ENCODE measurements at places on chromosomes 1 and 21.
A peak's percentile ranks its signal among the peaks of the same experiment; 100 is the strongest.

- no peak for DNase-seq
Measured at GRCh38 chr1:111516005-111516535, 12.6 kb upstream of the ADORA3 start.

GRCh38 chr21:18089786-18090185 lies 154.8 kb upstream of the CHODL start:
- no peak for DNase-seq

DNA sequence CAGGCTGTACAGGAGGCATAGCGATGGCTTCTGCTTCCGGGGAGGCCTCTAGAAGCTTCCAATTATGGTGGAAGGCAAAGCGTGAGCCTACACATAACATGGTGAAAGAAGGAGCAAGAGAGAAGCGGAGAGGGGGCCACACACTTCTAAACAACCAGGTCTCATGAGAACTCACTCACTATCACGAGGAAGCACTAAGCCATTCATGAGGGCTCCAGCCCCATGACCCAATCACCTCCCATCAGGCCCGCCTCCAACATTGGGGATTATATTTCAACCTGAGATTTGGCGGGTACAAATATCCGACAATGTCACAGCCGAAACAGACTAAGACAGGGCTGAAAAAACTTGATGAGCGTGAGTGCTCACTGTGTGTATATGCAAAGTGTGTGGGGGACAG lies 89.3 kb upstream of the CNIH3 start:
- DNase-seq, result no peak

DNA sequence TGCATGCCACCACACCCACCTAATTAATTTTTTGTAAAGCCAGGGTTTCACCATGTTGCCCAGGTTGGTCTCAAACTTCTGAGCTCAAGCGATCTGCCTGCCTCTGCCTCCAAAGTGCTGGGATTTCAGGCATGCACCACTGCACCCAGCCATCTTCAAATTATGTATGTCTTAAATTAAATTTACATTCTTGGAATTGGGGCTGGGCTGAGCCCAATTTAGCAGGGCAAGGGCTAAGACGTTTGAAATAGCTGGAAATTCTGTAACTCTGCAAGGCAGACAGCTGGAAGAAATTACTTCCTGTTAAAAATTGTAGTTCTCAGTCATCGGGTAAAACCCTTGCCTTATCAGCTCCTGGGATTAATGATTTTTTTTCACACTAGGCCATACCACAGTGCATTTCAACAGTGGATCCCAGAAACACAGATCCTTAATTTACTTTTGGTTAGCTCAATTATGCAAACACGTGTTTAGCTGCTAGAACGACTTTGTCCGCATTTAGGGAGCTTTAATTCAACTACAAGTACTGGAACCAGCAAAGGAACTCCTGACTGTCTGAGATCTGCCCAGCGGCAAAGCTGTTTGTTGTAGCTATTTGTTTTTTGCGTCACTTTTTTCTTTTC lies 83.3 kb downstream of the OLFML3 start:
- DNase-seq, result no peak

GRCh38 chr1:28601696-28602095 lies 9.6 kb downstream of the RAB42 start:
- peak; percentile 54 for DNase-seq

- DNase-seq, result no peak
Measured at GRCh38 chr1:67571901-67572593, 113.0 kb upstream of the GADD45A start.

- DNase-seq, result no peak
Measured at GRCh38 chr1:50476800-50477199, 53.6 kb upstream of the DMRTA2 start.

- no peak for DNase-seq
Measured at GRCh38 chr1:17168091-17168876, 36.6 kb upstream of the PADI1 start.

DNA sequence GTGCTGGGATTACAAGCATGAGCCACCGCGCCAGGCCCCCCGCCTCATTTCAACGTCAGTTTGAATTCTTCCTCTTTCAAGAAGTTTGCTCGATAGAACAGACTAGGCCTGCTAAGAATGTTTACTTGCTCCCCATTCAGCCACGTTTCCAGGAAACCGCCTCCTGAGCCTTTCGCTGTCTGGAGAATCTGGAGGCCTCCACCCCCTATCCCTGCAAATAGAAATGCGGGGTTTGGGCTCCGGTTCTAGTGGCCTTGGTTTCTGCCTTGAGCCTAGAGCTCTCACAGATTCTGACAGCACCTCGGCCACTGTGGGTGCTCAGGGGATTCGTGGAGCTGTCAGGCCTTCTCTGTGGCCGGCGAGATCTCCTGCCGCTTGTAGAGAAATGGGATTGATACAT lies 84.3 kb downstream of the UBIAD1 start:
- DNase-seq, result no peak

- DNase-seq, result peak; percentile 69
Measured at GRCh38 chr1:153535242-153536011, at the start of gene S100A6. Gene S100A6, minus strand, starts transcription at chr1:153535991. Its CDS starts 652 bp downstream, at chr1:153535339.

DNA sequence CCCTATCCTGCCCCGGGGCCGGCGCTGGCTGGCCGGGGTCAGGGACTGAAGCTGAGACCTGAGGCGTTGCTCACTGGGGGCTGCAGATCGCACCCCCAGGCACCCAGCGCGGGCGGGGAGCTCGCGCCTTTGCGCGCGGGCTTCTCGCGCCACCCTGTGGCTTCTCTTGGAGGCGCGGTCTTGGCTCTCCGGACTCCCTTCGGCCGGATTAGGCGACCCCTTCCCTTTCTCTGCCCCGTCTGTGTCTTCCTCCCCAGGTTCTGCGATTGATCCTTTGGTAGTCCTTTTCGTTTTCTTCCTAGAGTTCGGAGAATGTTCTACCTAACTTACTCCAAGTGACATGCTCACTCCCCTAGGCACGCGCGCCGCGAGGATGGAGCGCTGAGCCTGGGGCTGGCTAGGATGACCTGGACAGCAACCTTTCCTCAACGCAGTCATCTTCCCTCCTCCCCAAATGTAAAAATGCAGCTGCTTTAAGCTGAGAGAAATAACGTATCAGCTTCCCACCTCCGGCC lies 495 bp upstream of the NTRK1 start:
- no peak for DNase-seq

DNA sequence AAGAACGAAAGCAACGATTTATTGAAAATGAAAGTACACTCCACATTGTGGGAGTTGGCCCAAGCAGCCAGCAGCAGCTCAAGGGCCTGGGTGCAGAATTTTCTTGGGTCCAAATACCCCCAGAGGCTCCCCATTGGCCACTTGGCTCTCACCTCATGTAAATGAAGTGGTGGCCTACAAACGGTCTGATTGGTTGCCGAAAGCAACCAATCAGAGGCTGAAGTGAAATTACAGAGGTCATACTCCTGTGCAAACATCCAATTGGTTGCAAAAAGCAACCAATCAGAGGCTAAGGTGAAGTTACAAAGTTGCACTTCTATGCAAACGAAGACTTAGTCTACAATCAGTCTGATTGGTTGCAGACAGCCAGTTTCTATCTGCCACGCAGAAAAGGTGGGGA lies 31.9 kb downstream of the FAM163A start:
- DNase-seq, result no peak

GRCh38 chr1:3283849-3284248 lies 170.6 kb upstream of the ARHGEF16 start:
- DNase-seq, result no peak

DNA sequence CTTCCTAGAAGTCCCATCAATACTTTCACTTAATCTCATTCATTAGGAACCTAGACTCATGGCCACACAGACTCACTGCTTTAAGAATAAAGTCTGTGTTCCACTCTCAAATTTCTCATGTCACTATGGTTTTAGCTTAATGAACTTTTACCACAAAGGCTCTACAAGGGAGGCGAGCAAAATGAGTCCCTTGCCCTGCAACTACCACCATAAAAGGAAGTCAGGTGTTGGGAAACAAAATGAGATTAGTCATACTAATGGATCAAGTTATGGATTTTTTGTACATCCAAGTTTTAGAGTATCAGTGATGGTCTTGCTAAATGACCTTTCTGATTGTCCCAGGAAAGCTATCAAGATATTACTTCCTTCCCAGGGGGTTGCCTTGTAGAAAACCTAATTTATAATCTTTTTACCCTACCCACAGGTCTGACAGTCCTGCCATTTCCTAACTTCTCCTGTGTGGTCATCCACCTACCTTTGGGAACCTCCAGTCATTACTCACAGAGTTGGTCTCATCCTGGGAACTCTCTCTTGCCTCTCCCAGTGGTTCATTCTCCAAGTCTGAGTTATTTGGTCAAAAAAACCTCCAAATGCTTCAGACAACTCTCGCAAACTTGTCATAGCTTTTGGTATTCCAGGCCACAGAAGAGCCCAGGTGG lies 51.8 kb upstream of the SLC16A1 start:
- DNase-seq, result no peak

- DNase-seq, result no peak
Measured at GRCh38 chr1:113217447-113218208, 144.6 kb downstream of the LRIG2 start.

- DNase-seq, result no peak
Measured at GRCh38 chr1:234967121-234967520, 161.5 kb downstream of the TOMM20 start.

- DNase-seq, result no peak
Measured at GRCh38 chr1:188466539-188466938, 1637.8 kb downstream of the PLA2G4A start.

- DNase-seq, result peak; percentile 9
Measured at GRCh38 chr21:43917515-43918384, 52.7 kb downstream of the AGPAT3 start.

- no peak for DNase-seq
Measured at GRCh38 chr1:172723251-172723650, 64.3 kb downstream of the FASLG start.

- no peak for DNase-seq
Measured at GRCh38 chr1:185015631-185016030, 29.7 kb upstream of the RNF2 start.

DNA sequence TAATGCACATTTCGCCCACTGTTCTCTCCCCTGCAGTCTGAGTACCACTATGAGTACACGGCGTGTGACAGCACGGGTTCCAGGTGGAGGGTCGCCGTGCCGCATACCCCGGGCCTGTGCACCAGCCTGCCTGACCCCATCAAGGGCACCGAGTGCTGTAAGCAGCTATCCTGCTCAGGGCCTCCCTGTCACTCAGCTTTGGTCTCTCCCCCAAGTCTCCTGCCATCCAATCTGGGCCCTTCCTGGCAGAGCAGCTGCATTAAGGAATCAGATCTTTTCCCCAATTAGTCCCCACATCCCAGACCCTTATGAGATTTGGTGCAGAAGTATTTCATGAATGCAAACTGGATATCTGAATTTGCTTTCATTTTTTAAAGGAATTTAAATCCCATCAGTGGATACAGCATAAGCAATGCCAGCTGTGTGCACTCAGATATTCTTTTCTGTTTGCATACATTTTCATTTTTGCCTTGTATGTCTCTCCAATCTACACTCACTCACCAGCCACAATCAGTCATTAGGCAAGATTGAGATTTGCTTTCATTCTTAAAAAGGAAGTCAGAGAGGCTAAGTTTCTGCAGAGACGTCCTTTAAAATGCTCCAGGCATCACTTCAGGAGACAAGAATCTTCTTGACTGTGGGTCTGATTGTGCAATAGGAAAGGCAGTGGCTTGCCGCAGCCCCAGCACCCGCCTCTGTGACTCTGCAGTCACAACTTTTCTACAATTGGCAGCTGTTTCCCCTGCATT lies 48.1 kb downstream of the ELAPOR1 start:
- peak; percentile 90 for DNase-seq

GRCh38 chr1:83960669-83961277 lies 38.2 kb downstream of the TTLL7 start:
- DNase-seq, result no peak

DNA sequence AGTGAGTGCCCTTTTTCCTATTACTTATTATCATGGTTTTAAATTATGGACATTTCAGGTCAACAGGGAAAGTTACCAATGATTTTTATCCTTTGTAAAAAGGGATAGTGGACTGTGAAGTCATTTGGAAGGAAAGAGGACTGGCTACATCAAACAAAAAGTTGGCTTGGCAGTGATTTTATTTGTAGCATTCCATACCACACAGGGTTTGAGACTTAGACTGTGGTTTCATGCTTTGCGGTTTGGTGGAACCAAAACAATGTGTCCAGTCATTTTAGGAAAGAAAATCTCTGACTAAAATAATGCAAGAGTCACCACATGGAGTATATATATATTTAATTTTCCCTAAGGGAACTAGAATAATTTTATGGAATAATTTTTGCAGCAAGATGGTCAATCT lies 239.5 kb downstream of the HMCN1 start:
- no peak for DNase-seq

DNA sequence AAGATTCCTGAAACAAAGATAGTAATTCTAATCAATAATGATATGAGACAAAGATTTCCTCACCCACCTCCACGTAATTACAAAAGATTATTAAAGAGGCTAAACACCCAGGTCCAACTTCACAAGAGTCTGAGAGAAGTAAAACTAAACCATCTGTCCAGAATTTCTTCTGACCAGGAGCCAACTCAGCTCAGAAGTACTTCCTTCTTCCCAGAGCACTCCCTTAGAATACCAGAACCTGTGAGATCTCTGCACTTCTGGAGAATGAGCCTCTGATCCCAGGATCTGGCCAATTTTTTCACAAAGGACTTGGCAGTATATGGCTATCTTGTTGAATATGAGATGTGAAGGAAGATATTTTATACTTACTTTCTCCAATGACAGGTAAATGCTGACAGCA lies 120.6 kb upstream of the PALMD start:
- no peak for DNase-seq

All from T-helper 1 cell (primary cell).